GM13976 (cell line): ENCODE measurements at places on chromosomes 7 and 10.

DNA sequence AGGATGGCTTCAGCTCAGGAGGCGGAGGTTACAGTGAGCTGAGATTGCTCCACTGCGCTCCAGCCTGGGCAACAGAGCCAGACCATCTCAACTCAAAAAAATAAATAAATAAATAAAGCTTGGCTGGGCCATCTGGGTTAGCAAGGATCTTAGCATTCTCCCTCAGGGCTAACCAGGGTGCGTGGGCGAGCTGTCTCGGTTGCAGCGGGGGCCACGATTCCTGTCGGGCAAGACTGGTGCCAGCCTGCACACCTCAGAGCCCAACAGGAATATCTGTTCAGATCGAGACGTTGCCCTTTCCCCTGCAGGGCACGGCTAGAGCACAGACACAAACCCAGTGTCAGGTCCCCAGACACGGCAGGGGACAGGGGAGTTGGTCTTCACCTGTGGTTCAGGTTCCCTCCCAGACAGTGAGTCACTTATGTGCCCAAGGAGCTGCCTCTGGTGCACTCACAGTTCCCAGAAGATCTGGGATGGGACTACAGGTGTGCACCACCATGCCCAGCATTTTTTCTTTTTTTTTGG is 75.5 kb upstream of the GTF2I start:
- no peak for DNase-seq

DNA sequence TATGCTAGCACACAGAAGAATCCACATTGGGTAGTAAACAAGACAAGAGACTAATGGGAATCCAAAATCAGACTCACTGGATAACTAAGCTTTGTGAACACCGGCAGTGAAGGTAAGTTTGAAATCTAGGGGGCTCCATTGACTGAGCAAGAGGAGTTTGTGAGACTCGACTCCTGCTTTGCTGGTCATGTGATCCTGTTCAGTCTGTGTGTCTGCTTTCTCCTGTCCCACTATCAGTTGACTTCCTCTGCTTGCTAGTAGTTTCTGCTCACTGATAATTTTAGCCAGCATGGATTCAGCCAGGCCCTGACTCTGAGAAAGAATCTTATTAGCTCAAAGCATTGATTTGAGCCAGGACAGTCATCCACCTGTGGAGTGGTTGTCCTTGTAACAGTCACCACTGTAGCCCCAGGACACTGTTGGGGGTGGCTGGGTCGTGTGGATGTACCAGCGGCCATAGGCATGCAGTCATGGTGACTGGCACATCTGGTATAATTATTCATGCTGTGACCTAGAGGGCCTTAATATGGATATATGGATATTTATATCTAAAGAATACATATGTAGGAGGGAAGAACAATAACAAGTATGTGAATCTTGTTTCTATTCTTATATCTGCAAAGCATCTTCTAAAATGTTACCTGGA is 44.4 kb downstream of the DNAH11 start:
- no peak for DNase-seq

- DNase-seq: no peak
These were observed 177.2 kb downstream of the TAX1BP1 start for GRCh38 chr7:27917119-27917518.

DNA sequence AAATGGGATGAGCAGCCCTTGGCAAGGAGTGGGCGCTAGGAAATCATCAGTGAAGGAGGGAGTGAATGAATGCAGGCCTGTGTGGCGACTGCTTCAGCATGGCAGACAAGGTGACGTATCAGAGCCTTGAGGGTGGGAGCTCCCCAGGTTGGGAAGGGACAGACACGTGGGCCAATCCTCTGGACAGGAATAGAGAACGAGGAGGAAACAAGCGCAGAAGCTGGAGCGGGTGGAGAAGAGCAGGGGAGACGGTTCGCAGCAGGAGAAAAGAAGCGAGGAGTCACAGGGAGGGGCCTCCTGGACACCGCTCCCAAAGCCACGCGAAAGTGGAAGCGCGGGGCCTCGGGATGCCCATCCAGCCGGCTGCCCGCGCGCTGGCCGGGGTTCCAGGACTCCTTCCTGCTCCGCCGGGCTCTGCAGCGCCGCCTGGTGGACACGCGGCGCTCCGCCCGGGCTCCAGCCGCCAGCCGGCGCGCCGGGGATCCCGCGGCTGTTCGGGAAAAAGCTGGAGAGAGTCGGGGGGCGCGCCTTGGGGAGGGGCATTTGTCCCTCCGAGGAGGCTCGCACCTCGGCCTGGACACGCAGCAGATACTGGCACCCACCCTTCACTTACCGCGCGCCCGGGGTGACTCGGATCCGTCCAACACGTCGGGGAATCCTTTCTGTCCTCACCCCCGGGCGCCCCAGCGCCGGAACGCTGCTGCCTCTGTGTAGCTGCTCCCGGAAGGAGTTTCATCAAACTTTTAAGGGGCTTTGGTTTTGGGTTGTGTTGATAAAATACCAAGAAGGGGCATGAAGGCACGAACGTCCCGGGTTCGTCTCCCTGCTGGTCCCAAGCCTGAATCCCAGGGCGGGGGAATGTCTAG is 6.3 kb downstream of the ZNF503 start:
- peak; percentile 76 for DNase-seq

- DNase-seq: no peak
These were observed 761.1 kb downstream of the IPMK start for GRCh38 chr10:57506414-57507094.

- no peak for DNase-seq
These were observed 22.1 kb upstream of the ZC3HAV1 start for GRCh38 chr7:139131601-139132041.

DNA sequence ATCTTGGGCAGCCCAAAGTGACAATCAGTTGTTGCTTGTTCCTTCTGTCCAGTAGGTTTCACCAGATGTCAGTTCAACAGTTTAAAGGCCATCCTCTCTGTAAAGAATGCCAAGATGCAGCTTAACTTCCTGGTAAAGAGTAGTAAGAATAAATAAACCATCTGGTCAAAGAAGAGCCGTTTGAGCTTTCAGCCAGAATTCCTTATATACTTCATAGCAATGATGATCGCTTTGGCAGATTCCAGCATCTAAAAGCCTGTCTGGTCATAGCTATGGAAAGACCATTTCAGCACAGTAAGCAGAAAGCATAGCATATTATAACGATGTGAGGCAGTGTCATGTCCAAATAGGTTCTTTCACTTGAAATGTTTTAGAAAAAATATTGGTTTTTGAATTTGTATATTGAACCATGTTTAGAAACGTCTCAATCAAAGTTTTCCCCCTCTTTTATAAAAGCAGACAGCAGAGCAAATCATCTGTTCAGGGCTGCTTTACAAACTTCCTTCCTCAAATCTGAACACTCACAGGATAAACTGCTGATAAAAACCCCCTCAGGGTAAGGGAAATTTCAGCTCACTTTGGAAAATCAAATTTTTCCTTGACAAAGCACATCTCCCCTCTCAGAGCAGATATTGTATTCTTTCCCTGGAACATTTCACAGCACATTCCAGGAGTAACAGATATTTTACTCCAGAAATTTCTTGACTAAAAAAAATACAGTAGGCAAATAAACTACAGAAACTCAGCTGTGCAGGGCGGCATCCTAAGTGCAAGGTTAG is 184.1 kb downstream of the NOC3L start:
- no peak for DNase-seq

- DNase-seq: no peak
These were observed 270.3 kb upstream of the AOAH start for GRCh38 chr7:36994456-36995112.

DNA sequence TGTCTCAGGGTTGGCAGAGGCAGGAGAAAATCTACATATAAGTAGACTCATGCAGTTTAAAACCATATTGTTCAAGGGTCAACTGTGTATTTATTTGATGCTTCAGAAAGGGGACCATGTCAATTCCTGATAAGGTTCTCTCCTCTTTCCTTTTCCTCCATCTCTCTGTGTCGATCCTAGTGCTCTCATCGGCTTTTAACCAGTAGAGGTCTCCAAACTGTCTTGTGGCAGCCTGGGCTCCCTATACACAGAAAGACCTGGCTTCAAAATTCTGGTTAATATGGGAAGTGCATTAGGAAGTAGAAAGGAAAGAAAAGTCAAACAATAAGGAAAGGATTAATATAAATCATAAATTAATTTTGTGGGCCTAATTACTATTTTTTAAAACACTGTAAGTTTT is 304.4 kb upstream of the C7orf33 start:
- DNase-seq: no peak

DNA sequence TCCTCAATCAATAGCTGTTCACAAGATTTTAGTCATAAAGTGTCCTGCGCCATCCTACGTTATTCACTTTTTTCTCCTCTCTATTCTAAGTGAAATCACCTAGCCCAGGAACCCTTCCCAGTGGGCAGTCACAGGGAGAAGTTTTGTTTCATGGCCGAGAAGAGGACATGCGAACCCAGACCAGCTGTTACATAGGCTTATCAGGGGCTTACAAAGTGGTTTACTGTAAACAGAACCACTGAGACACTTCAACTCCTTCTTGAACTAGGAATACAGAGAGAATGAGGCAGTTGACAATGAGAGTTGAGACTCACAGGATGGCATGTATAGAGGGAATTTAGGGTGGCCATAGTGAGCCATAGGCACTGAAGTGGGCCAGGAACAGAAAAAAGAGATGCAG is 246.9 kb upstream of the GLI3 start:
- DNase-seq: no peak

DNA sequence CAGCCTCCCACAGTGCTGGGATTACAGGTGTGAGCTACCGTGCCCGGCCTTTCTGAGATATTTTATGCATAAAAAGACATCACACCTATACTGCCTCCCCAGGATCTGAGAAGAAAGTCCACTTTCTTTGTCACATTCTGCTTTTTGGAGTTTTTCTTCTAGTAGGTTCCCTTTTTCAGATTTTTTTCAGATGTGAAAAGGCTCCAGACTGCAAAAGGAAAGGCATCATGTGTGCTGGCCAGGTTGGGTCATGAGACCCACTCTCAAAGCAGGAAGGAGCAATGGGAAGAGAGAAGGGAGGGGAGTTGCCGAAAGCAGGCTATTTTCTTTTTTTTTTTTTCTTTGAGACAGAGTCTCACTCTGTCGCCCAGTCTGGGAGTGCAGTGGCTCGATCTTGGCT is 10.8 kb downstream of the BLVRA start:
- DNase-seq: no peak

DNA sequence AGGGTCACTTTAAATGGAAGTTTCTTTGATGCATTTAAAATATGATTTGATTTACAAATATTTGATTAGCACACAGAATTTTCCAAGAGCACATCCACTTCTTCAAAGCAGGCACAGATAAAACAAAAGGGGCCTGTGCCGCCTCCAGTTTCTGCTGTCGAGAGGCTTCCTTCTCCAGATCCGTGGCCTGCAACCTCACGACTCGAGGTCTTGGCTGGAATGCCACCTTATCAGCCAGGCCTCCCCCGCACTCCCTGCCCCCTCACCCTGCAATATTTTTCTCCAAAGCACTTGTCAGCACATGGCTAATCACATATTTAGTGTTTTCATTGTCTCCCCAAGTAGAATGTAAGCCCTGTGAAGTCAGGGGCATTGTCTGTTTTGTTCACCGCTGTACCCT is 12.5 kb downstream of the PYROXD2 start:
- no peak for DNase-seq

GRCh38 chr7:130148561-130148960 is 56.6 kb downstream of the TMEM209 start:
- no peak for DNase-seq

- DNase-seq: no peak
These were observed 18.3 kb downstream of the SGMS1 start for GRCh38 chr10:50605269-50605950.

DNA sequence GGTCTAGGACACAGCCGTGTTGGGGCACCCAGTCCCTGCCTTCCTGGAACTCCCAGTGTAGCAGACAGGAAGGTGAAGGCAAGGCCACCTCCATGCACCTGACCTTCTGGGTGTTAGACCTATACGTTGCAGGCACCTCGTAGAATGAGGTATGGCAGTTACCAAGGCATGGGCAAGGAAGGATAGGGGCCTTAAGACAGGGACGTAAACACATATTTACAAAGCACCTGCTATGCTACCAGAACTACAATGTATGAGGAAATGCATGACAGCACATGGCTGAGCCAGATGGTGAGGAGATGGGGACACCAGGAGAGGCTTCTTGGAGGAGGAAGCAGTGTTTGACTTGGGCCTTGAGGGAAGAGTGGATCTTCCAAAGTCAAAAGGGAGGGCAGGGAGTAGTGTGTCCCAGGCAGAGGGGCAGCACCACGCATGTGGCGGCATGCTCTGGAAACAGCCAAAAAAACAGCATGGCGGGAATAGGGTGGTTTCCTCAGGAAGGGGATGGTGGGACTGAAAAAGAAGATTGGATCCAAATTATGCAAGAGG is 231.2 kb downstream of the FANK1 start:
- DNase-seq: no peak

GRCh38 chr7:108380517-108380916 is 75.7 kb downstream of the NRCAM start:
- DNase-seq: no peak

DNA sequence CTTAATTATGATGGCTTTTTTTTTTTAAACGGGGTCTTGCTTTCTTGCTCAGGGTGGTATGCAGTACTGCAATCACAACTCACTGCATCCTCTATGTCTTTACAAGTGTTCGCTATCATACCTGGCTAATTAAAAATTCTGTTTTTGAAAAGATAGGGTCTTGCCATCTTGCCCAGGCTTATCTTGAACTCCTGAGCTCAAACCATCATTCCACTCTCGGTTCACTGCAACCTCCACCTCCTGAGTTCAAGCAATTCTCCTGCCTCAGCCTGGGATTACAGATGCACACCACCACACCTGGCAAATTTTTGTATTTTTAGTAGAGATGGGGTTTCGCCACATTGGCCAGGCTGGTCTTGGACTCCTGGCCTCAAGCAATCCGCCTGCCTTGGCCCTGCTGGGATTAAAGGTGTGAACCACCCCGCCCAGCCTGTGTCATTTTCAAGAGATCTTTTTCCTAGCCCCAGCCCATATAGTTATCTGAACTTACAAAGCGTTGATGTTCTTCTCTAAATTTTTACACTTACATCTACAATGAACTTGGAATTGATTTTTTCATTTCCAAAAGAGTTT is 6.0 kb downstream of the HNRNPF start:
- DNase-seq: no peak
